ENCODE measurements at places on chromosomes 6 and 20.

GRCh38 chr20:24357177-24357576, 112.3 kb upstream of the SYNDIG1 start:
- no peak for DNase-seq

DNA sequence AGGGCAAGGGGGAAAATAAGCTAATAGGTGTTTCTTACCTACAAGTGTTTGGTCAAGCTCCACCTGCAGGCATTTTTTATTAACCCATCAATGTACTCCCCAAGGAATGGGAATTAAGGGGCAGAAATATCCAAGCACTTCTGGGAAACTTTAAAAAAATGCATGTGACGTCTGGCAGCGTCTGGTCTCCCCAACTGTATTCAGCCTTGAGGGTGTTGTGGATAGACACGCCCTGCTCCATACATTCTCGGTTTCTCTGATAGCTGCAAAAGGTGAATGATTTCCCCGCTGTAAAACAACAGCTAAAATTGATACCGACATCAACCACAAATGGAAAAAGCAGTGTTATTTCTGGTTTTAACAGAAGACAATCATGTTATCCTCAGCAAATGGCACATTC, 2.5 kb upstream of the FOXQ1 start:
- DNase-seq: no peak

DNA sequence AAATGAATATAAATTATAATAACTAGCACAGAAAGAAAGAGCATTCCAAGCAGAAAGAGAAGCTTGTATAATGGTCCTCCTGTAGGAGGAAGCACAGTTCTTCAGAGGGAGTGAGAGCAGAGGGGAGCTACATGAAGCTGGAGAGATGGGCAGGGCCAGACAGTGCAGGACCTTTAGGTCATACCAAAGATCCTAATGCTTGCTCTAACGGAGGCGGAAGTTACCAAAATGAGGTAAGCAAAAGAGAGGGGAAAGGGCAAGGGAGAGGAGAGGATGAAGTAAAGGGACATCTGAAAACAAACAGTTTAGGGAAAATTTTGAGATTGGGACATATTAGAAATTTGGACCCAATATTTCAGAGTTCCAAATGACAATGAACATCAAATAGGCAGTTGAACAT, 50.2 kb downstream of the HBS1L start:
- no peak for DNase-seq

GRCh38 chr6:3489027-3489757, 32.3 kb upstream of the SLC22A23 start:
- no peak for DNase-seq

GRCh38 chr6:154536999-154537398, 26.5 kb upstream of the CNKSR3 start:
- DNase-seq: no peak

GRCh38 chr6:69813508-69813907, 16.7 kb upstream of the LMBRD1 start:
- DNase-seq: no peak

DNA sequence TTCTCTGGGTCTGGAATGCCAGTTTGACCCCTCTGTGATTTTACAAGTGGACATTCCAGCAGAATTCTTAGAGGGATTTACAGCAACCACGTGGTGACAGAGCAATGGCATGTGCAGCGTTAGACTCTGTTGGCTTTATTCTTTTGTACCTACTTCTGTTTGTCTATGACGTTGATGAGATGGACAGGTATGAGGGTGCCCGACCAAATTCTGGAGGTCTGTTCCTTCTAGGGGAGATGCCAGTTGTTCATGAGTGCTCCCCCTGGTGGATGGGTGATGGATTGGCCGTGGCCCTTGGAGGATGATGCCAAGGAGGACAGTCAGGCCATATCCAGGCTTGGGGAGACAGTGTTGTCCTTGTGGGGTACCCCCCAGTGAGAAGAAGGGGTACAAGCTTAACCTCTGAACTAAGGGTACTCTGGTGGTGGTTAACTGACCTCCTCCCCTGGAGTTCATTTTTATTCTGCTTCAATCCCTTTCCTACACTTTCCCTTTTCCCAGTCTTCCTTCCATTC, 198.6 kb downstream of the DTNBP1 start:
- no peak for DNase-seq

GRCh38 chr6:7762760-7763159, 36.9 kb downstream of the BMP6 start:
- DNase-seq: no peak

Measured in GM12892 (cell line).